ENCODE measurements at places on chromosomes 3 and 15. TPM values are rescaled to one million over a fixed set of nuclear protein-coding genes. Genes with fewer than 3 reads are reported as not detected.
A peak's percentile ranks its signal among the peaks of the same experiment; 100 is the strongest.

DNA sequence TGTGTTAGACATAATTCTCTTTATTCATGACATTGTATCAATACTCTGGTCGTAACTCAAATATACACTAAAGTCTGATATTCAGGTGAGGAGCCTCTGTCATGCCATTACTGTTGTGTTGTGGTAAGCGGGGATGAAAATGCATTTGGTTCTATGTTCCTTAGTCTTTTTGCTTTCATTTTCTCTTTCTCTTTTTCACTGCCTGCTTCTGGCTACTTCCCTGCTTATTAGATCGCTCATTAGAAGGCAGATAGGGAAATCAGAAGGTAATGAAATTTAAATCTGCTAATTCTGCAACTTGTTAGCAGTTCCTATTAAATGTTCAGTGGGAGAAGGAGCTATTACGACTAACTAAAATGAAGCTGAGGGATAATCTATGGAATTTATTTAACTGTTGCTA lies 345.0 kb downstream of the GRM7 start:
- DNase-seq: no peak

- no peak for DNase-seq
Observed at GRCh38 chr15:74869726-74870407, 3.3 kb downstream of the SCAMP2 start.

DNA sequence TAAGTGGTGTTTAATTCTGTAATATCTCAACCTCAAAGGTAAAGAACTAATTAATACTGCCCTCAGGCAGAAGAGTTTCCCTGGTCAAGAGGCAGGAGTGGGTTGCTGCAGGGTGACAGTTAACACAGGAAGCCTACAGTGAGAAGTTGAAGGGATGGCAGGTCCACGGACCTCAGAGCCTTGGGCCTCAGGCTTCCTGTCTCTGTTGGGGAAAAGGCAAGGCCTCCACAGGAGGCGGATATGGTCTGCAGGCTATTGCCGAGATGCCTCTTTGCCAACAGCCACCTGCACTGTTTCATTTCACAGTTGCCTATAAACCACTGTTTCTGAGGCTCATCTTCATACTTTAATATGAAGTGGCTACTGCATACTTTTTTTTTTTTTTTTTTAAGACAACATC lies 33.3 kb upstream of the RPN1 start:
- no peak for DNase-seq

DNA sequence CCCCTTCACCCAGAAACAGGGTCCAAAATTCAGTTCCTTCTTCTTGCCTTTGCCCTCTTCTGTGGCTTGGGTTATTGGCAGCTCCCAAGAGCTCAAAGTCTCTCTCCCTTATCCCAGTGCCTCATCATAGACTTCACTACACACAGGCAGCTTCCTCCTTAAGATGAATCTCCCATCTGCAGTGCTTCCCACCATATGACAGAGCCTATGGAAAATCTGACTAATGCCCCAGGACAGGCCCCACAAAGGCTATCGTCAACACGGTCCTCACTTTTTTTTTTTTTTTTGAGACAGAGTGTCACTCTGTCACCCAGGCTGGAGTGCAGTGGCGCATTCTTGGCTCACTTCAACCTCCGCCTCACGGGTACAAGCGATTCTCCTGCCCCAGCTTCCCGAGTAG lies 194.1 kb downstream of the MEX3B start:
- DNase-seq: no peak

The ZMYND10 gene
- polyA plus RNA-seq: 3.3 TPM

GRCh38 chr3:124881976-124882697 lies 5.0 kb downstream of the ITGB5 start:
- no peak for DNase-seq

DNA sequence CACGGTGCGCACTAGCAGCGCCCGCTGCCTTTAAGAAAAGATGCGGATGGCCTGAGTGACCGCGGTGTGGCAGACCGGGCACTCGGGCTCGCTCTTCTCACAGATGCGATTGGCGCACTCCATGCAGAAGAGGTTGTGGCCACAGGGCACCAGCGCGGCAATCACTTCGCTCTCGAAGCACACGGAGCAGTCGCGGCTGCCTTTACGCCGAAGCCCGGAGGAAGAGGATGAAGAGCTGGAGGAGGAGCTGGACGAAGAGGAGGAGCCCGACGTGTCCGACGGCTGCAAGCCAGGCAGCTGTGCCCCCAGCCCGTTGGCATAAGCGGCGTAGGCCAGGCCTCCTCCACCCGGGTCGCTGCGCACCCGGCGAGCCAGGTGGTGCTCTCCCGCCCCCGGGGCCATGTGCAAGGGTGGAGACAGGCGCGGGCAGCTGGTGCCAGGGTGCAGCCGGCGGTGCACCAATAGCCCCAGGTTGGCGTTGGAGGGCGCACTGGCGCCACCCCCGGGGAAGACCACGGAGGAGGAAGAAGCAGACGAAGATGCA lies 2.6 kb downstream of the MEX3B start:
- no peak for DNase-seq

GRCh38 chr15:29945943-29946596 lies 123.8 kb upstream of the TJP1 start:
- no peak for DNase-seq

The SLC24A5 gene
- polyA plus RNA-seq: 0.52 TPM

DNA sequence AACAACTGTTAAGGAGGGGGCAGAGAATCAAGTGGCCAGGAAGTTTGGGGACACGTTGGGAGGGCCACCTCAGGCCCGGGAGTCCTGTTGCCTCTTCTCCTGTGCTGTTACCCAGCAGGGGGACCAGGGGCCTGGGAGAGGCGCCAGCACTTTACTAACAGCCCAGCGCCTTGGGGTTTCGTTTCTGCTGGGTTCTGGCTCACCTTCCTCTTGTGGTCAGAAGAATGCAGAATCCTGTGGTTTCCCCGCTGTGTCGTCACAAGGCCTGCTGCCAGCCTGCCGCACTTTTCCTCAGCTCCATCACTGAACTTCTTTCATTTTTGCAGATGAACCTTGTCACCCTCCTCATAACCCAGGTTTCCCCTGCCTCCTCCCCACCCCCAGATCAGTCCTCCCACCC lies 67.7 kb downstream of the SLC30A4 start:
- DNase-seq: no peak

GRCh38 chr3:4772171-4772804 lies 206.9 kb upstream of the BHLHE40 start:
- DNase-seq: no peak

The TF gene
- 3.9 TPM for polyA plus RNA-seq

DNA sequence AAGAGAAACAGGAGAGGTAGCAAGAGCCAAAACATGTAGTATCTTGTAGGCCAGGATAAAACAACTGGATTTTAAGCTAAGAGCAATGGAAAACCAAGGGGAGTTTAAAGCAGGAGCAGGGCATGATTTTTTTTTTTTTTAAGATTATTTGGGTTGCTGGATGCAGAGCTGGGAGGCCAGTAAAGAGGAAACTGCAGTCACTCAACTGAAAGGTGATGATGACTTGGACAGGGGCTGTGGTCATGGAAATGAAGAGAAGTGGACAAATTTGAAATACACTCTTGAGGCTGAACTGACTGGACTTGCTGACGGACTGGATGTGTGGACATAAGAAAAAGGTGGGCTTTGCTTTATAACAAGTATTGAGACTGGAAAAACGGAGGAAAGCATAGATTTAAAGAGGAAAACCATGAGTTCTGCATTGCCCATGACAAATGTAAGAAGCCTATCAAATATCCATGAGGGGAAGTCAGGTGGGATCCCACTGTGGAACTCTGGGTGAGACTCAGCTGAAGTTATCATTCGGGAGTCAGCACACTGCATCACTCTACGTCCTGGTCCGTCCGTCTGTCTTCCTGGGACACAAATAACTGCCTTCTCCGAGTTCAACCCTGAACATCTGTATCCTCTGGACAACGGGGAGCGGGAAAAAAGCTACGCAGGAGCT lies 688 bp downstream of the XPC start:
- DNase-seq: no peak

- DNase-seq: no peak
Observed at GRCh38 chr15:65233696-65234095, 22.4 kb upstream of the CILP start.

GRCh38 chr15:62093809-62094208 lies 27.0 kb downstream of the C2CD4A start:
- DNase-seq: no peak

DNA sequence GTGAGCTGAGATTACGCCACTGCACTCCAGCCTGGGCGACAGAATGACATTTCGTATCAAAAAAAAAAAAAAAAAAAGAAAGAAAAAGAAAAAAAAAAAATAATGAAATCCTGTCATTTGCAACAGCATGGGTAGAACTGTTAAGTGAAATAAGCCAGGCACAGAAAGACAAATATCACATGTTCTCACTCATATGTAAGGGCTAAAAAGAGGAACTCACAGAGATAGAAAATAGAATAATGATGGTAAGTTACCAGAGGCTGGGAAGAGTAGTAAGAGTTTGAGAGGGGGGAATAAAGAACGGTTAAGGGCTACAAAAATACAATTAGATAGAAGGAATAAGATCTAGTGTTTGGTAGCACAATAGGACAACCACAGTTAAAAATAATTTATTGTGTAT lies 19.7 kb downstream of the DENND6A start:
- no peak for DNase-seq

The TTC21A gene
- polyA plus RNA-seq: 5.8 TPM

The CHAC1 gene
- polyA plus RNA-seq: 3.9 TPM

The RBP2 gene
- polyA plus RNA-seq: 0.18 TPM

- no peak for DNase-seq
Observed at GRCh38 chr15:44812029-44812517, 75.7 kb downstream of the TRIM69 start.

DNA sequence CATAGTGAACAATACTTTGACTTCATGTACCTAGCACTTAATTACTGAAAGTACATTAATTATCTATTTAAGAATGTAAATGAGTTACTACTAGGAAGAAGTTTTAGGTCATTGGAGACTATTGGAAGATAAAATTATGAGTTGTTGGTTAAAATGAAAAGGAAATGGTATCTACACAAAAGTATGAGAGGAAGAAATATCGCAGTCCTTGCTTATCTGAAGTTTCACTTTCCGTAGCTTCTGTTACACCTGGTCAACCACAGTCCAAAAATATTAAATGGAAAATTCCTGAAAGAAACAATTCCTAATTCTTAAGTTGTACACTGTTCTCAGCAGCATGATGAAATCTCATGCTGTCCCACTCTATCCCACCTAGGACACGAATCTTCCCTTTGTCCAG lies 57.8 kb downstream of the HACD2 start:
- no peak for DNase-seq

The GPR15 gene
- polyA plus RNA-seq: not detected

- no peak for DNase-seq
Observed at GRCh38 chr3:23128655-23129054, 74.5 kb upstream of the UBE2E2 start.

- DNase-seq: no peak
Observed at GRCh38 chr3:8183627-8184026, 318.0 kb upstream of the LMCD1 start.

GRCh38 chr3:38334142-38335055 lies 12.2 kb upstream of the XYLB start:
- no peak for DNase-seq

GRCh38 chr3:120302361-120302760 lies 17.3 kb upstream of the GPR156 start:
- no peak for DNase-seq

The QRICH1 gene
- 84.1 TPM for polyA plus RNA-seq

GRCh38 chr3:44984335-44984734 lies 8.3 kb downstream of the EXOSC7 start:
- no peak for DNase-seq

The ADAMTS9 gene
- 151 TPM for polyA plus RNA-seq

The AHSG gene
- 0.69 TPM for polyA plus RNA-seq

DNA sequence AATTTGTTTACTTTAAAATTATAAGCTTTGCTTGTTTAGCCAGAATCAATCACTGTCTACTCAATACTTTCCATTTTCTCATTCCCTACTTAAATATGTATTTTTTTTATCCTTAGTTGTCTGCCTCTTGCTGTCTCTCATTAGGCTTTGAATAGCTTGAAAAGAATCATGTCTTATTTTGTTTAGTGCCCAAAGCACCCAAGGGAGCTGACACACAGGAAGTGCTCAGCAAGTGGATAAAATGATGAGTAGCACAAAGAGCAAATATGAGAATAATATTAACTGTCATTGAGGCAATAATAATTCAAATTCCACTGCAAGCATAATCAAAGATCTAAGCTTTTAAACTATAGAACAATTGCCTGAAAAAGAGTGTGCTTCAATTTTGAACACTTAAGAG lies 19.0 kb upstream of the IL1RAP start:
- no peak for DNase-seq

- no peak for DNase-seq
Observed at GRCh38 chr3:101119535-101119934, 126.3 kb upstream of the ABI3BP start.

GRCh38 chr3:4584456-4585249 lies 91.5 kb downstream of the ITPR1 start:
- no peak for DNase-seq

The GOLGA8J gene
- polyA plus RNA-seq: 1.0 TPM

GRCh38 chr3:184349563-184350470 lies 11.6 kb downstream of the CLCN2 start:
- DNase-seq: no peak

- no peak for DNase-seq
Observed at GRCh38 chr15:43229977-43230376, 9.2 kb upstream of the EPB42 start.

DNA sequence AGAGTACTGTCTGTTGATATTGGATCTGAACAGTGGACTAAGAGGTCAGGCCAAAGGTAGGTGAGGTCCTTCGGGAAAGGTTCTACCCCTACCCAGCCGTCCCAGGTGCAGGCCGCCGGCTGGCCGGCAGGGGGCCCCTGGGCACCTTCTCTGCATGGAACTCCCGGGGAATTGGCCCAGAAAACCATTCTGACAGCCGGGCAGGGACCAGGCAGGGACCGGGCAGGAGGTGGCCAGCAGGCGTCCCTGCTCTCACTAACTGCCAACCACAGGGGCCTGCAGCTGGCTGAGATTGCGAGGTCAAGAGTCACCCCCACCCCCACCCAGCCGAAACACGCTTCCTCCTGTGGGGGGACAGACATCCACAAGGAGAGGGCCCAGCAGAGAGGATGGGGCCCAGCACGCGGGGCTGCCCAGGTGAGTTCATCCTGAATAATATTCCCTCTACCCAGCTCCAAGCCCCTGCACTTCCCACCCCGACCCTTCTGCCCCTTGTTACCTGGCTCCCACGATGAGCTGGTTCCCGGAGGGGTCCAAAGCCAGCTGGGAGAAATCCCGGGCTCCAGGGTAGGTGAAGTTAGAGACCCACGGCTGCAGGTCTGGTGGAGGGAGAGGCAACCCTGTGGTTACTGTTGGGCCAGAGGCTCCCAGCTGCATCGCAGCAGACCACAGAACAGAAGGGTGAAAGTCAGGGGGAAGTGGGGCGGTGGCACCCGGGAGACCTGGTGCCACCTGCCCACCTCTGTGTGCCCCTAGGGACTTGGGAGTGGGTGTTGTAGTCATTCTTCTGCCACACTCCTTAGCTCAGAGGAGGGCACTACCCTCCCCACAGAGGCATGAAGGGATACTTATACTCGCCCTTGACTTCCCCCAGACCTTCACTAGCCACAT lies 84.4 kb downstream of the SEMA5B start:
- peak; percentile 50 for DNase-seq
